ENCODE measurements at places on chromosomes 12 and 14.

DNA sequence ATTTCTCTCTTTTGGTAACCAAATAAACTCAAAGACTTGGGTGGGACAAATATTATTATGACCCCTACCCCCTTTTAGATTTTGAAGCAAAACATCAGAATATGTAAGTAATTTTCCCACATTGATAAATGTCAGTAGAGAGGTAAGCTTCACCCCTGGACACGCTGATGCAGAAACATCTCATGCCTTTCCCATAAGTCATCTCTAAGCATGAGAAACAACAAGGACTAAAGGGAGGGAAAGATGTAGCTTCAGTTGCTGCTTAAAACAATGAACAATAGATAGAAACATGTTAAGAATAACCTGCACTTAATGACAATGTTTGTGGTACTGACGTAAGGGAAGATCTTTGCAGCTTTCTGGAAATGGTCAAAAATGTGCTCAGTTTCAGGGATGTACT, 56.3 kb upstream of the SLC8A3 start:
- no peak for DNase-seq

DNA sequence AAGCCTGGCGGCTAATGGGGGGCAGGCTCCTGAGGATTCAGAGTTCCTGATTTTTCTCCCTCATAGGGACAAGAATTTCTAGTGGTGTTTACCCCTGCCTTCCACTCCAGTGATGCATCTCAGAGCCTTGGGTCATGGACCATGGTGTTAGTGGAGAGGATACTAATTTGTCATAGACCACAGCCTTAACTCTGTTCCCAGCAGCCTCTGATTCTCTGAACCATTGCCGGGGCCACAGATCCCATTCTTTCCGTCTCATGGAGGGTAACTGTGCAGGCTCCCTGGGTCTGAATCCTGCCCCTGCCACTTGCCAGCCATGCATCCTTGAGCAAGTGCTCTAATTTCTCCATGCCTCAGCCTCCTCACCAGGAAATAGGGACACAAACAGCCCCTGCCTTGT, 55.1 kb downstream of the RPH3A start:
- DNase-seq = no peak

- DNase-seq = peak; percentile 64
Observed at GRCh38 chr12:110102255-110102654, 21.9 kb upstream of the IFT81 start.

- no peak for DNase-seq
Observed at GRCh38 chr14:90773196-90773486, 43.1 kb downstream of the TTC7B start.

GRCh38 chr14:76772300-76773187, 11.3 kb downstream of the VASH1 start:
- no peak for DNase-seq

- DNase-seq = no peak
Observed at GRCh38 chr12:33182485-33182884, 257.1 kb downstream of the SYT10 start.

GRCh38 chr12:79021021-79021420, 156.4 kb downstream of the SYT1 start:
- DNase-seq = no peak

- DNase-seq = no peak
Observed at GRCh38 chr14:71380271-71380670, 473.0 kb downstream of the PCNX1 start.

DNA sequence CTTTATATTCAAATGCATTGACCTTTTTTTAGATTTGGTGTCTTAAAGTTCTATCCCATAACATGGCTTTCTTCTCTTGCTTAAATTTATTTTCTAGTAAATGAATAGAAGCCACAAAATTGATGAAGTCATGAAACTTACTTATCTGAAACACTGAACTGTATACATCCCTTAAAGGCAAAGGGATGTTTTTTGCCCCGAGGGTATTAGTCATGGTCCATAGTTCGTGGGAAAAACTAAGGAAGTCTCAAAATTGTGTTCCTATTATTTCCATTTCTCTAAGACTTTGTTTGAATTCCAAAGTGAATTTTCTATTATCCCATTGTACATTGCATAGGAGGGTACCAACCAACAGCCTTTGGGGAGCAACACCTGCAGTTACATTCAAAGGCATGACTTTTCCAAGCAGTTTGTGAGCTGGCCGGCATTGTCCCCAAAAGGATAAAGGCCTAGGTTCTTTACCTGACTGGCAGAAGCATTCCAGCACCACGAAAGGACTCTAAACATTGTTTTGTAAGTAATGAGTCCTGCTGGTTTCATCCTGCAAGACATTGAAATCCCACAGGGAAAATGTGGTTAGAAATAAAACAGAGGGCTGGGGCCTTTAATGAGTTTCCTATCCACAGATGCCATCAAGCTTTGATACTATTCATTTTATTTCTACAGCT, 473.5 kb downstream of the PRKD1 start:
- DNase-seq = no peak

- DNase-seq = no peak
Observed at GRCh38 chr12:85309125-85309566, 29.1 kb downstream of the ALX1 start.

- no peak for DNase-seq
Observed at GRCh38 chr12:1517734-1518525, 76.5 kb downstream of the FBXL14 start.

- DNase-seq = no peak
Observed at GRCh38 chr12:82554529-82554928, 132.2 kb upstream of the TMTC2 start.

GRCh38 chr12:123471374-123472068, 13.6 kb downstream of the SNRNP35 start:
- DNase-seq = no peak

DNA sequence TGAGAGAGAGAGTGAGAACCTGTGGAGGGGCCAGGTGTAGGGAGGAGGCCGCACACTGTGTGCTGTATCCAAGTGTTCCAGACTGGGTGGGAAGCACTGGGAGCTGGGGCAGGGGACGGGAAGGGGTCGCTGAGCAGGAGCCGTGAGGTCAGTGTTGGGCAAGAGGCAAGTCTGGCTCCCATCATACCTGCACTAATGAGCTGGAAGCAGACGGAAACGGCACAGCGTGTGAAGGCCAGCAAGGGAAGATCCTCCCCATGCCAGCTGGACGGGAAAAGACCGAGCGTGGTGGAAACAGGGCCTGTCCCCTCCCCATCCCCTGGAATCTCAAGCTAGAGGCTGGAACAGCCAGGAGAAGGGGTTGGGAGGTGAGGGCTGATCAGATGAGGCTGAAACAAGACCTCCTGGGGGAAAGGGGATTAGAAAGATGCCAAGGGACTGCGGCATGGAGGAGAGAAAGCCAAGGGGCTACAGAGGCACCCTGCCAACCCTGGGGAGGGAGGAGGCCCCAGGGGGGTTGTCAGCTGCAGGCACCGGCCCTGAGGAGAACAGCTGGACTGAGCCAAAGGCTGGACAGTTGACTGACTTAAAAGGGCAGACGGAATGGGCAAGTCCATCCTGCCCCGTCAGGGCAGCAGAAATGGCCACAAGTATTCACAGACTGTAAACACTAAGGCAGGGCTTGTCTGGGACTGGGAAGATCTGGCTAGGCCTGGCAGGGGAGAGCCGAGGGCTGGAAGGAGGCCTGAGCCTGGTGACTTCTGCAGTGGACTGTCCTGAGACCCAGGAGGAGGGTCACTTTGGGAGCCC, 19.0 kb upstream of the LTBP2 start:
- DNase-seq = no peak

Data from stimulated activated CD8-positive, alpha-beta memory T cell treated with anti-CD3 and anti-CD28 coated beads, Interleukin-4, amount 100 ng/mL, for 48 hours (primary cell).